ENCODE measurements at places on chromosomes 7 and 10. TPM values are rescaled to one million over a fixed set of nuclear protein-coding genes. Genes with fewer than 3 reads are reported as not detected.
A peak's percentile ranks its signal among the peaks of the same experiment; 100 is the strongest.

DNA sequence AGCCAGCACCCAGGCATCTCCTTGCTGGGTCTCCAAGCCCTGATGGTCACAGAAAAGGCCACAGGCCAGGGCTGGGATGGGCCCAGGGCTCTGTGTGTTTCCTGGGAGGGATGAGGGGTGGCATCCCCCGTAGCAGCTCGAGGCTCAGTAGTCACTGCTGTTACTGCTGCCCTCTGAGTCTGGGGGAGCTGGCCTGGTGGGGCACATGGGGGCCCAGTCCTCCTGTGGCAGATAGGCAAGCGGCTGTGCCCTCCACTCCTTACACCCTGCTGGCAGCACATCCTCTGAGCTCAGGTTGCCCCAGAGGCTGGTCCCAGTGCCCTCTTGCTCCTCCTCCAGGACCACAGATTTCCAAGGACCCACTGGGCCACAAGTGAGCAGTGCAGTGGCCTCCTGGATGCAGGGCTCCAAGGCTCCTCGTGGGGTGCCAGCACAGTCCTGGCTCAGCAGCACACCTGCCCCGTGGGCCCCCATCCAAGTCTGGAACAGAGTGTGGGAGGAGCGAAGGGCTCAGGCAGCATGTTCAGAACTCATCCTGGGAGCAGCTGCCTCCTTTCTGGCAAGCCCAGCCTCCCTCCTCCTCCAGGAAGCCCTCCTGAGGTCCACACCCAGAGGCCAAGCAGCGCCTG, 31.5 kb upstream of the TUBB8 start:
- H3K27me3 ChIP-seq, result peaks cover 15% of the 10 kb centered on the region
- H3K27ac ChIP-seq, result no peak overlapping the region
- DNase-seq, result no peak
- H3K4me1 ChIP-seq, result peaks cover 6% of the 10 kb centered on the region
- H3K36me3 ChIP-seq, result no peaks in the 10 kb centered on the region

DNA sequence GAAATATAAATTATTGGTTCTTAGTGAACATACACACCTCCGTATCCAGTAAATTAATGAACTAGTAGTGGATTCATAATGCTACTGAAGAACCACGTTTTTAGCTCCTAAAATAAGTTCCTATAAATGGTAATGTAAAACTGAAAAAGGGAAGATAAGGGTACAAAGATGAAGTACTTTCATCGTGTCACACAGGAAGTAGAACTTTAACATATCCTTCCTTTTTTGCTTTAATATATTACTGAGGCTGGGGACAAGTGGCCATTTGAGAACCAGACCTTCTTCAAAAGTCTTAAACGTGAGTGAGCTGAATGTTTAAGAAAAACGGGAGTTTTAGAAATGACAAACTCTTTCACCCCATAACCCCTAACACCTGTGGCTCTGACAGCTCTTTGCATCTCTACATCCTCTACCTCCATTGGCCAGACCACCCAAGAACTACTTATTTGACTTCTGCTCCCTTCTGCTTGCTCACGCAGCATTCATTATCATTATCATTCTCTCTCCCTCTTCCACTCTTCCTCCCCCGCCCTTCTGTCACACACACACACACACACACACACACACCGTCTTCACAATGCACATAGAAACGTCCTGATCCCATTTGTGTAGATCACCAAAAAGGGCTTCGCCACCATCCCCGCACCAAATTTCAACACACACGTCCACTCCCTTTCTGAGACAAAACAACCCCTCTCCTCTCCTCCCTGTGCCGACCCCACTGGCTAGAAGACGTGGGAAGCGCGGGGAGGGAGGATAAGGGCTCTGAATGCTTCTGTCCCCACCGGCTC, 677 bp downstream of the SKAP2 start:
- DNase-seq, result peak; percentile 30
- peak overlapping the region; percentile 83 for H3K27ac ChIP-seq
- H3K4me3 ChIP-seq, result peak overlapping the region; percentile 92
- peaks cover 41% of the 10 kb centered on the region for H3K27me3 ChIP-seq

DNA sequence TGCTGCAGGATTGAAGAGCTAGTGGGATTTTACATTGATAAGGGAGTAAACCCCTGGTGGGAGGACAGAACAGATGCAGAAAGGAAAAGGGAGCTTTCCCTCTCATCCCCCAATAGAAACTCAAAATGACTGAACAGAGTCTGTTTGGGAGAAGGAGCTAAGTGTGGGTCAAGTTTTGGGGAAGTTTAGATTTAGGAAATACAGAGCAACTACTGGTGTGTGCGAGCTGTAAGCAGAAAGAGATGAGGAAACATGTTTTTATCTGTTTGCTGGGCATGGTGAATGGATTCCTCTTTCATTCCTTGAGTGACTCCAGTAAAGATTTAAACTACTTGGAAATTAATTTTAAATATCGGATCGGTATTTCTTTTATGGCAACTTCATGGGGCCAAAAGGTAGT, 132.7 kb downstream of the AOAH start:
- H3K4me3 ChIP-seq, result no peak overlapping the region
- no peaks in the 10 kb centered on the region for H3K4me1 ChIP-seq
- no peak overlapping the region for H3K27ac ChIP-seq
- peaks cover 20% of the 10 kb centered on the region for H3K36me3 ChIP-seq
- H3K27me3 ChIP-seq, result no peaks in the 10 kb centered on the region
- DNase-seq, result no peak

PROSER2 gene
- 0.29 TPM for total RNA-seq

- no peaks in the 10 kb centered on the region for H3K27me3 ChIP-seq
- no peak for DNase-seq
- H3K4me1 ChIP-seq, result peaks cover 17% of the 10 kb centered on the region
Measured at GRCh38 chr10:26799342-26799741, 61.4 kb downstream of the ABI1 start.

GRCh38 chr10:103676058-103676785, 179.2 kb downstream of the SH3PXD2A start:
- peaks cover 13% of the 10 kb centered on the region for H3K4me1 ChIP-seq
- no peaks in the 10 kb centered on the region for H3K36me3 ChIP-seq
- H3K27ac ChIP-seq, result no peak overlapping the region
- no peak overlapping the region for H3K4me3 ChIP-seq
- DNase-seq, result no peak

- no peaks in the 10 kb centered on the region for H3K36me3 ChIP-seq
- no peak overlapping the region for H3K4me3 ChIP-seq
- H3K4me1 ChIP-seq, result no peaks in the 10 kb centered on the region
- H3K27me3 ChIP-seq, result peaks cover 2% of the 10 kb centered on the region
- DNase-seq, result no peak
Measured at GRCh38 chr7:114802632-114803031, 119.3 kb upstream of the MDFIC start.

GRCh38 chr10:37803269-37803668, 54.1 kb downstream of the ZNF248 start:
- no peaks in the 10 kb centered on the region for H3K27me3 ChIP-seq
- no peak for DNase-seq

- H3K4me1 ChIP-seq, result peaks cover 19% of the 10 kb centered on the region
- no peak overlapping the region for H3K4me3 ChIP-seq
- no peaks in the 10 kb centered on the region for H3K36me3 ChIP-seq
- H3K27me3 ChIP-seq, result peaks cover 27% of the 10 kb centered on the region
Measured at GRCh38 chr10:45407542-45407941, 33.5 kb downstream of the ALOX5 start.

GRCh38 chr7:98051118-98051744, 55.4 kb upstream of the LMTK2 start:
- no peaks in the 10 kb centered on the region for H3K36me3 ChIP-seq
- no peak overlapping the region for H3K4me3 ChIP-seq
- H3K4me1 ChIP-seq, result peaks cover 6% of the 10 kb centered on the region
- no peak overlapping the region for H3K27ac ChIP-seq
- DNase-seq, result peak; percentile 61
- peaks cover 2% of the 10 kb centered on the region for H3K27me3 ChIP-seq

ZNF438 gene
- total RNA-seq, result 2.3 TPM

Measured in activated CD8-positive, alpha-beta T cell treated with anti-CD3 and anti-CD28 coated beads, Interleukin-2, amount 10 ng/mL, durations not matched to agents 7 days and 5 days (primary cell).